ENCODE measurements at places on chromosomes 7 and 10.

GRCh38 chr10:91462423-91462822 is 52.3 kb downstream of the HECTD2 start:
- DNase-seq: no peak

DNA sequence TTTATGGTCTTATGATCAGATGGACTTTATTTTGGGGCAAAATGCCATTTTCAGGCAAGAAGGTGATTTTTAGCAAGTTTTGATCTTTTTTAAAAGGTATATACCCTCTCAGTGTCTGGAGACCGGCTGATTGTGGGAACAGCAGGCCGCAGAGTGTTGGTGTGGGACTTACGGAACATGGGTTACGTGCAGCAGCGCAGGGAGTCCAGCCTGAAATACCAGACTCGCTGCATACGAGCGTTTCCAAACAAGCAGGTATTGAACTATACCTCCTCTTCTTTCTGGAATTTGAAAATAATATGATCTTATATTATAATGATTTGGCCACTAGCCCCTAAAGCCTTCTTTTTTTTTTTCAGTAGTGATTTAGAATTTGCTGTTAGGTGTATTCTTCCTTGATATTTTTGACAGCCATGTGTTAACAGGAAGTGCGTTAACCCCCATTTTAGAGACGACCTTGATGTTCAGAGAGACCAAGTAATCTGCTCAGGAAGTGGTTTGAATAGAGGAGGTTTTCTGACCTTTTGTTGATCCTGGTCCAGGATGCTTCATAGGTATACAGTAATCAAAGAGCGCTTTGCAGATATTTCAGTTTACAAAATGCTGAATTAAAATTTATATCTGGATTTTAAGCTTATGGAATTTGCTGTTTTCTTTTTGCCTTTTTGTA is 6.2 kb downstream of the BUB3 start:
- no peak for DNase-seq

- DNase-seq: no peak
These were observed 558.9 kb upstream of the MBL2 start for GRCh38 chr10:53331460-53331859.

GRCh38 chr10:30944005-30944404 is 87.7 kb downstream of the ZNF438 start:
- DNase-seq: peak; percentile 31

GRCh38 chr7:150986099-150986512 is 4.7 kb upstream of the NOS3 start:
- peak; percentile 62 for DNase-seq

DNA sequence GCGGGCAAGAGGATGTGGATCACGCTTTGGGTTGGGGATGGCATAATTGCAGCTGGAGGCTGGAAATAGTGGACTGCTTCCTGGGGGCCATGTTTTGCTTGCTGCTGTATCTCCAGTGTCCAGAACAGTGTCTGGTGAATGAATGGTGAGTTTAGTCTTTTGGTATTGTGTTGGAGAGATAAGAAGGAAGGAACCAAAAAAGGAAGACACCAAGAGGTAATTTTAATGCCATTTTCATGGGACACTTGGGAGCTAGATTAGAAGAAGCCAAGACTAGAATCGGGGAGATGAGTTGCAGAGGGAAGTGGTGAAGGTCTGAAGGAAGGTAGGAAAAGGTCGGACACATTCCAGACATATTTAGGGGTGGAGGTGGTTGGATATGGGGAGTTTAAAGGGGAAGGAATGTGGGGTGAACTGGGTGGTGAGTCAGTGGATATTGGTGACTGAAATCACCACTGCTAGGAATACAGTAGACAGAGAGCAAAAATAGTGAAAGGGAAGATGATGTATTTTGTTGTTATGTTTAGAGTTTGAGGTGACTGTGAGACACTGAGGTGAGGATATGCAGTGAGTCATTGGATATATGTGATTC is 76.7 kb downstream of the CCNY start:
- DNase-seq: no peak

DNA sequence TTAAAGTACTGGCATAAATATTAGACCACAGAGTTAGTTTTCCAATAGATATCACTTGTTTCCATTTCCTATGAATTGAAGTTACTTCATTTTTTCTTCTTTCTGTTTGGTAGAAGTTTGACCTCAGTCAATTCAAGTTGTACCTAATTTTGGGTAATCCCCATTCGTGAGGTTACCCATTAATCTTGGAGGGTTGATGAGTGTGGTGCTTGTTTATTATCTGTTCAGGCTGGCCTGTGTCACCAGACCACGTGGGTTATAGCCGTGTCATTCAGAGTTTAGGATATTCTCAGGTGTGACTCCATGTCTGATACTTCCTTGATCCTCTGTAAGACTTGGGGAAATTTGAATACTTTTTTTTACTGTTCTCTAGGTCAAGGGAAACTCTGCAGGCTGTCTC is 133.9 kb upstream of the TPK1 start:
- no peak for DNase-seq

- no peak for DNase-seq
These were observed 120.8 kb upstream of the NANOS1 start for GRCh38 chr10:118908557-118909256.

Measured in MV-4-11 (cell line).